H7 (cell line): ENCODE measurements at places on chromosomes 11 and 22. TPM values are rescaled to one million over a fixed set of nuclear protein-coding genes. Genes with fewer than 3 reads are reported as not detected.

DNA sequence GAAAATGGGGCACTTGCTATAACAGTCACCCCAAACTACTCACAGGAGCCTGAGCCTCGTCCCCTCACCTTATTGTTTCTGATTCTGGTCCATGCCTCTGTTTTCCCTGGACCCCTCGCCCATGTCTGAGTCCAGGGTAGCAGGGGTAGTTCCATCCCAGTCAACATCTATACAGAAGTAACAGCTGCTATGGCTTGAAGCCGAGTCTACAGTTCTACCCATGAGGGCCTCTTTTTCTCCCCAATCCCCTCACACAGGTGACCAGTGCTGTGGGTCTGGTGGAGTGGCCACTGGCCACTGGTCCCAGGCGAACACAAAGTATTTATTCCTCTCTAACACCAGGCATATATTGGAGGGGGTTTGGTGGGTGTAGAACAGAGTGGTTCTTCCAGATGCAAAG is 116.4 kb downstream of the ZNF280B start:
- no peak for DNase-seq

SLC15A3 gene
- 2.7 and 6.1 TPM in 2 replicates for total RNA-seq

OR5AP2 gene
- not detected in 2 replicates for total RNA-seq

DNA sequence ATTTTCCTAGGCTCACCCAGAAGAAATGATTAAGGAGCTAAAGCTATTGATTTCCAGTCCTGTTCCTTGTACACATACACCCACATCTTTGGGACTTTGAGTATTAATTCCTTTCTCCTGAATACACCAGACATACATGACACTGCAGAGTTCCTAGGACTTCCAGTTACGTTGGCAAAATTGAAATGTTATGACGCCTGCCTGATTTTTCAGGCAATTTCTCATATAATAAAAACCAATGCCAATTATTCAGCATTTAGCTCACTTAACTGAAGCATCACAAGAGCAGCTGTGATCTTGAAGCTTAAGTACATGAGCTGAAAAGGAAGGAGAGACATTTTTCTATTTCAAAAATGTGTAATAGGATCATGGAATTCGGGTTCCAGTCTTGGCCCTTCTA is 4.5 kb downstream of the CLMP start:
- no peak for DNase-seq

DNA sequence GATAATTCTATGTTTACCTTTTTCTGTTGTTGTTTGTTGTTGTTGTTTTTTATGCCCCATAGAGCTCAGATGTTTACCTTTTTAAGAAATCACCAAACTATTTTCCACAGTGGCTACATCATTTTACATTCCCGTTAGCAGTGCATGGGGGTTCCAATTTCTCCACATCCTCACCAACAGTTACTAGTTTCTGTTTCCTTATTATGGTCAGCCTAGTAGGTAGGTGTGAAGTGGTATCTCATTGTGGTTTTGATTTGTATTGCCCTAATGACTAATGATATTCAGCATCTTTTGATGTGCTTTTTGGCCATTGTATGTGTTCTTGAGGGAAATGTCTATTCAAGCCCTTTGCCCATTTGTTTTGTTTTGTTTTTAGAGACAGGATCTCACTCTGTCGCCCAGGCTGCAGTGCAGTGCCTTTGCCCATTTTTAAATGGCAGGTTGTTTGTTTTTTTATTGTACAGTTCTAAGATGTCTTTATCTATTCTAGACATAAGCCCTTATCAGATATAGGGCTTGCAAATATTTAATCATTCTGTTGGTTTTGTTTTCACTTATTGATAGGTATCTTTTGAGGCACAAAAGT is 27.5 kb downstream of the CHEK2 start:
- DNase-seq, result no peak

DNA sequence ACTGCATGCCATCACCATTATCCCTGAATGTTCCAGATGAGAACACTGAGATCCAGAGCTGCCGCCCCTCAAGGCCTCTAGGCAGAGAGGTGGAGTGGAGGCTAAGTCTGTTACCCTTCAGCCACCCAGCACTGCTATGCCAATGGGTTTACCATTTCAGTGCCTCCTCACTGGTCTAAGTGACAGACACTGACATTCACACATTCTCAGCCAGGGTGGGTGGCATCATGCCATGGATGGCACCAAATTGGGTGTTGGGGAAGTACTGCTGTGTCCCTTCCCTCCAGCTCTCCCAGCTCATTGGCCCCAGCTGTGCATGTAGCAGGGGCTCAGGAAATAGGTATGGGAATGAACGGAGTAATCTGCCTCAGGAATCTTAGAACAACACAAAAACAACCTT is 96.8 kb upstream of the PLET1 start:
- no peak for DNase-seq

- DNase-seq, result no peak
These were observed 41.9 kb downstream of the RTN4R start for GRCh38 chr22:20226077-20226716.

DNA sequence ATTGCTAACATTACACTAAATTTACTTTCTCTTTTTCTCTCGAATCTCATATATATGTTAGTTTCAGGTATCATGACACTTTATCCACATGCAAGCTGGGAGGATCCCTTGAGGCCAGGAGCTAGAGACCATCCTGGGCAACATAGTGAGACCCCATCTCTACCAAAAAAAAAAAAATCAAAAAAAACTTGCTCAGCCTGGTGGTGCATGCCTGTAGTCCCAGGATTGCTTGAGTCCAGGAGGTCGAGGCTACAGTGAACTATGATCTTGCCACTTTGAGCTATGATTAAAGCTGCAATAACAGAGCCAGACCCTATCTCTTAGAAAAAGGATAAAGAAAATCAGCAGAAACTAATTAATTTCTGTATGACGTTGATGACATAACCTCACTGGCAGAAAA is 3.7 kb upstream of the UPK3A start:
- no peak for DNase-seq
